Kidney epithelial cell (primary cell): ENCODE measurements at places on chromosomes 7 and 10. TPM values are rescaled to one million over a fixed set of nuclear protein-coding genes. Genes with fewer than 3 reads are reported as not detected.

METTL27 gene
- total RNA-seq, result 1.5 and 2.6 TPM in 2 replicates

PRSS1 gene
- 1.5 and 2.1 TPM in 2 replicates for total RNA-seq

CALCR gene
- total RNA-seq, result not detected in 2 replicates

SFRP5 gene
- total RNA-seq, result not detected in 2 replicates

CPA5 gene
- not detected in 2 replicates for total RNA-seq

SUV39H2 gene
- 6.9 and 11.7 TPM in 2 replicates for total RNA-seq
